GM13976 (cell line): ENCODE measurements at places on chromosomes 12 and 14.
A peak's percentile ranks its signal among the peaks of the same experiment; 100 is the strongest.

GRCh38 chr14:29215853-29216252, 449.3 kb downstream of the FOXG1 start:
- DNase-seq = no peak

DNA sequence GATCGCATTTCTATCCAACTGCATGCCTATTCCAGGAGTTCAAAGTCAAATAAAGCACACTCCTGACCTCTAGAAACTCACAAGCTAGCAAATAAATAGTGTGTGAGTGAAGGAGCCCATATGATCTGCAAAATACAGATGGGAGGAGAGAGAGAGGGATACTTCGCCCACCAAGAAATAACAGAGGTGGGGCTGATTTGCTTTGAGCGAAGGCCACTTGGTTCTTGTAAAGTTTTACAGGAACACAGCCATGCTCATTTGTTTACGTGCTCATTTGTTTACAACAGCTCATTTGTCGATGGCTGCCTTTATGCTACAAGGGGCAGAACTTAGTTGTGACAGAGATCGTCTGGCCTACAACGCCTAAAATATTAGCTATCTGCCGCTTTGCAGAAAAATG, 63.4 kb upstream of the GPATCH2L start:
- DNase-seq = no peak

DNA sequence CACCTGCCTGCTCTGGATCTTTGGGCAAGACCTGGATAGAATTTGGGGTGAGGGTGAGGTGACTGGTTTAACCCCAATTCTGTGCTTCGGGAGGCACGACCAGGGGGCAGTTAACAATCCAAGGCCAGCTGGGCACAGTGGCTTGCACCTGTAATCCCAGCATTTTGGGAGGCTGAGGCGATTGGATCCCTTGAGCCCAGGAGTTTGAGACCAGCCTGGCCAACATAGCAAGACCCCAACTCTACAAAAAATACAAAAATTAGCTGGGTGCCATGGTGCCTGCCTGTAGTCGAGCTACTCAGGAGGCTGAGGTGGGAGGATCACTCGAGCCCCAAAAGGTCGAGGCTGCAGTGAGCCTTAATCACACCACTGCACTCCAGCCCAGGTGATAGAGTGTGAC, 38.2 kb downstream of the HRK start:
- DNase-seq = no peak

GRCh38 chr12:67471810-67472209, 176.7 kb upstream of the DYRK2 start:
- no peak for DNase-seq

DNA sequence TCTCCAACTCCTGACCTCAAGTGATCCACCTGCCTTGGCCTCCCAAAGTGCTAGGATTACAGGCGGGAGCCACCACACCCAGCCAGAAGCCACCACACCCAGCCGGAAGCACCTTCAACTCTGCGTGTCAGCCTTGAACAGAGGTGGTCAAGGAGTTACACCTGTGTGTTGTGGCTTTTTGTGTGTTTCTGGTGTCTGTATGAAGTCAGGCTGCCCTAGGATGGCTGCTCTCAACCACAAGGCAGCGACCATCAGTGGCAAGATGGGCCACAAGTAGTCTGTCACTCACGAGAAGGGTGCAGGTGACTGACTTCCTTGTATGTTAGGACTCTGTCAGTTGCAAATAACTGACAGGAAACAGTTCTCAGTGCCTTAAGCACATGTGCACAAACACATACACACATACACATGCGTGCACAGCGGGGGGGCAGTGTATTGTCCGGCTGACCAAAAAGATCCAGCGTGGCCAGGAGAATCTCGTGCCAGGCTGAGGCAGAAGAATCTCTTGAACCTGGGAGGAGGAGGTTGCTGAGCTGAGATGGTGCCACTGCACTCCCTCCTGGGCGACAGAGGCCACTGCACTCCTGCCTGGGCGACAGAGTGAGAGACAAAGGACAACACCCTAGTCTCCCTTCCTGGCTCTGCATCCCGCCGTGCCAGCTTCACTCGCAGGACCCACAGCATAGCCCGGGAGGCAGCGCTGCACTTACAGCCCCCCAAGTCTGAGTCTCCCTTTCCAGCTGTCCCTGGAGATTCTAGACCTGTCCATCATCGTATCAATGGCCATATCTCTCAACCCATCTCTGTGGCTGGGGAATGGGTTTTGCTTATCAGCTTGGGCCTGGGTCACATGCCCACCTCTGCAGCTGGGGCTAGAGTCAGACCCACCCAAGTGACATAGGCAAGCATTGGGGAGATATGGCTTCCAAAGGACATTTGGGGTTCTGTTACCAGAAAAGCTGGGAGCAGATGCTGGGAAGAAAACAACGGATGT, 13.7 kb downstream of the P2RX4 start:
- DNase-seq = peak; percentile 51

DNA sequence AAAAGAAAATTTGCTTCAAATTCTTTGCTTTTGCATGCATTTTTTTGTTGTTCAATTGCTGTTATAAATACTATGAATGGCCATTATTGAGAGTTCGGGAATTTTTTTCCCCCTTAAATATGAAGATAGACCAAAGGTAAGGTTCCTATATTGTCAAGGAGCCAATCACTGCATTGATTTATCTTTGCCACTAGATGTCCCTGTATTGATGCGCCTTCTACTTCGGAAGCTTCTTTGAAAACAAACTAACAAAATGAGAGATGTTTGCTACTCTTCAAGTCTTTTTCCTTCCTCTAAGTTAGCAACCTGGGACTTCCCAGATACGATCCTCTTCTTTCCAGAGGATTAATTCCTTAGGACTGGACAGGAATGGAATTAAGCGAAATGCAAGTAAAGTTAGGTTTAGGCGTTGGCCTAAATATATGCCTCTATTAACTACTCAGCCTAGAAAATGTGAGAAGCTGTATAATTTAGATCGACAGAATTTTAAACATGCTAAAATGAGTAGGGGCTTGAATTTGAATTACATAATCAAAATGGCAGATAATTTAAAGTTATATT, 318.1 kb downstream of the AEBP2 start:
- DNase-seq = no peak

DNA sequence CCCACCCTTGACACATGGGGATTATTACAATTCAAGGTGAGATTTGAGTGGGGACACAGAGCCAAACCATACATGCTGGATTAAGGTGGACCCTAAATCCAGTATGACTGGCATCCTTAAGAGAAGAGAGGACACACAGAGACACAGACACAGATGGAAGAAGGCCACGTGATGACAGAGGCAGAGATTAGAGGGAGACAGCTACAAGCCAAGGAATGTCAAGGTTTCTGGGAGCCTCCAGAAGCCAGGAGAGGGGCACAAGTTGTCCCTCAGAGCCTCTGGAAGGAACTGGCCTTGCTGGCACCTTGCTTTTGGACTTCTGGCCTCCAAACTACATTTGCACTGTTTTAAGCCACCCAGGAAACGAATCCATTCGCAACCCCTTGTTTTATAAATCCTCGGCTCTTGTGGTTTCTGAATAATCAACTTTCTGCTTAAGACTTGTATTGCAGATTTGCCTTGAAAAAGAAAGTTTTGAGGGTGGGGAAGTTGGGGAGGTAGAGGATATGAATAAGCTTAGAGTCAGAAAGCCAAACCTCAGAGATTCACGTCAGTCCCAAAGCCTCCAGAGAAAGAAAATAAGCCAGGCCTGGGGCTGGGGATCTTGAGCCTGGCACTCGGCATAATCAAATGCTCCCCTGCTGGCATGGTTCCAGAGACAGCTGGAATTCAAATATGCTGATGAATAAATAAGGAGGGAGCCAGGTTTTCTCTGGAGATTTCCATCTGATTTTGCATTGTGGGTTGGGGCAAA, 224.2 kb upstream of the PWP1 start:
- DNase-seq = no peak

GRCh38 chr12:68189821-68190242, 30.3 kb upstream of the IFNG start:
- no peak for DNase-seq
